ENCODE measurements at places on chromosomes 12 and 14.

DNA sequence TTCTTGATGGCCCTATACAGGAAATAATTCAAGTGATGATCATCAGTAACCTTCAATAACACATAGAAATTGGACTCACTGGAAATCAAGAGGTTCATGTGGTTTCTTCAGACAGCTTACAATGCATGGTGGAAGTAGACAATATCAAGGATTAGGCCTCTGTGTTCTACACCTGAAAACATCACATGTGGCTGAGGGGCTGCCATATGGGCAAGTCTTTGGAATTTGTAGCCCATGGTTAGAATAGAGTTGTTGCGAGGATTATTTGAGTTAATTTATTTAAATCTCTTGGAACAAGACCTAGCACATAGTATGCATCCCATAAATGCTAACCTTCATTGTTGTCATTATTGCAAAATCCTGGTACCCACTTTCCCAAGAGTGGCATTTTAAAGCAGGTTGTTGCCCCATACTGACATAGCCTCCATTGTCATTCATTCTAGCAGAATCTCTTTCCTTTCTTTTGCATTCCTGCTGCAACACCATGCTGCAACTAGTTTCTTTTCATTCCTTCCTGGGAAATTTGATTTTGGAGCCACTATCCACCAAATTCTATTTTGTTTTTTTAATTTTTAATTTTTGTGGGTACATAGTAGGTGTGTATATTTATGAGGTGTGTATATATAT lies 352.7 kb upstream of the NAV3 start:
- DNase-seq: no peak

- no peak for DNase-seq
Observed at GRCh38 chr12:2891240-2892053, 756 bp downstream of the TULP3 start.

GRCh38 chr12:11758510-11759493 lies 109.3 kb downstream of the ETV6 start:
- DNase-seq: no peak

DNA sequence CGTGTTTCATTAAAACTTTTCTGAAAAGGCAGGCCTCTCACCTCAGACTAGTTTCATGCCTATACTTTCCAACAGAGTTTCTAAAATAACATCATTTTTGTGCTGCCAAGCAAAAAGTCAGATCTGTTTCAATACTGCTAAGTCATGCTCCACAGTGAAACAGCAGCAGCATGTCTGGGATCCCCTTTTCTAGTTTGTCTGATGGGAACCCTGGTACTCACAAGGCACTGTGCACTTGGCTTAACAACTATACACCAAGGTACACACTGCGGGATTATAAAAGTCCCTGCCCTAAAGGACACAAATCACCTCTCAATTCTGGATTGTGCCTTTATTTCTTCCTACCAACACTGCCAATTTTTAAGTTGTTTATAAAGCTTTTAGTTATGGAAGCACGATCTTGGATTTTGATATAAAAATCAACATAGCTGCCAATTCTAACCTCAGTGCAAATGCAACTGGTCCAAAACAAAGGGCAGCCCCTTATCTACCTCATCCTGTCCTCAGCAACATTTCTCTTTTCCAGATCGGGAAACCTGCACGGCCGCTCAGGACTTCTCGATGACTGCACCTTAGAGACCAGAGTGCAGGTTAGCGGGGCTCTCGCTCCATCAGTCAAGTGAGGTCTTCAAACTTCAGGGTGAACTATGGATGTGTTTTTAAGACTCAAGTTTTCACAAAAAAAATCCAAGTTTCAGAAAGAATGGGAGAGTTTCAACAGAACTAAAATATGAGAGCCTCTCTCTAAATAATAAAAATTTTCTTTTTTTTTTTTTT lies 1.7 kb upstream of the EIF5 start:
- no peak for DNase-seq

DNA sequence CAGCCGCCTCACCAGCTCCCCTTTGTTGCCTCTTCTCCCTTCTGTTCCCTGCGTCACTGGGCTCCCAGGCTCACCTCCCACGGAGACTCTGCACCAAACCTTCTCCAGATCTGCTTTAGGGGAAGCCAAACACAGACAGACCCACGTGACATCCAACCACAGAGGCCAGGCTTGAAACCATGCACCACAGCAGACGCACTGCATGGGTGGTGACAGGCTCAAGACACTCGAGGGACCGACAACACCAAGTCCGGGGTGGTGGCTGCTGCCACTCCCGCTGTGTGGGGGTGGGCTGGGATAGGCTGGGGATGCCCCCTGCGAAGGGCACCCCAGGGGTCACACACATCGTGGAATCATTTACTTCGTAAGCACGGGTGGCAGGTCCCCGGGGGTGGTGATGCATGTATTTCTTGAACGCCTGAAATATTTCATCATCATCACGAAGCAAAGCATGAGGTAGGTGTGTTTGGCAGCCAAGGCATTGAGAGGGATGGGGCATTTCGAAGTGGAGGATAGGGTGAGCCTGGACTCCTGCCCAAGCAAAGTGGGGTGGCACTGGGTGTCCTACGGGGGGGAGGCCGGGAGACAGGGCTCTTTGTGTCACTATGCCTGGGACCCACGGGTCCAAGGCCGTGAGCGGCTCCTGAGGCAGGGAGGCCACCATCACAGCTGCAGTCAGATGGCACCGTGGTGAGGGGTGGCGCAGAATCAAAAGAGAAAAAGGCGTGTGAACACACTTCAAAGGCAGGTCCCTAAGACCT lies 66.8 kb upstream of the RFLNA start:
- DNase-seq: no peak

GRCh38 chr14:20455355-20456300 lies 602 bp downstream of the APEX1 start:
- no peak for DNase-seq

DNA sequence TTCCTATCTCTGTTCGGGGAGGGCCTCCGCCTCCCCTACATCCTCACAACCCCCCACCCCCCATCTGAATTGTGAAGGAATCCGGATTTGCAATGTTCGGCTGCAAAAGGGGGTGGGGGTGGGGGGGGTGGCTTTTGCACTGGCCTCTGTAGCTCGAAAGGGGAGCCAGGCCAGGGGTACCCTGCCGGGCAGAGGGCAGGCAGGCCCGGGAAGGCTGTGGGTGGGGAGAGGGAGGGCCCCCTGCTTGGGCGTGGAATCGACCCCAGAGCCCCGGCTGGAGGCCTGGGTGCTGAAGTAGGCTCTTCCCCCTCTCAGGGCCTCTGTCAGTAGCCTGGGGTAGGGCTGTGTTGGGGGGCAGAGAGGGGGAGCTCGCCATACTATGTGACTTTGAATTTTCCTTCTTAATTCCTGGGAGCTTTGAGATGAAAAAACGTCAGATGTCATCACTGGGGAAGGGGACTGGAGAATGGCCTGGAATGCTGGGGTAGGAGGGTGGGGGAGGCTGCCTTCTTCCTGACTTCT lies 1.1 kb downstream of the LRP1 start:
- DNase-seq: no peak

All from stimulated activated CD8-positive, alpha-beta memory T cell treated with anti-CD3 and anti-CD28 coated beads, Interleukin-4, amount 100 ng/mL, for 4 hours (primary cell).